Gastrocnemius medialis (tissue), 4 donors: ENCODE measurements at places on chromosomes 16 and 17. TPM values are rescaled to one million over a fixed set of nuclear protein-coding genes. Genes with fewer than 3 reads are reported as not detected.
A peak's percentile ranks its signal among the peaks of the same experiment; 100 is the strongest.

Gene SMIM22
- total RNA-seq = not detected

DNA sequence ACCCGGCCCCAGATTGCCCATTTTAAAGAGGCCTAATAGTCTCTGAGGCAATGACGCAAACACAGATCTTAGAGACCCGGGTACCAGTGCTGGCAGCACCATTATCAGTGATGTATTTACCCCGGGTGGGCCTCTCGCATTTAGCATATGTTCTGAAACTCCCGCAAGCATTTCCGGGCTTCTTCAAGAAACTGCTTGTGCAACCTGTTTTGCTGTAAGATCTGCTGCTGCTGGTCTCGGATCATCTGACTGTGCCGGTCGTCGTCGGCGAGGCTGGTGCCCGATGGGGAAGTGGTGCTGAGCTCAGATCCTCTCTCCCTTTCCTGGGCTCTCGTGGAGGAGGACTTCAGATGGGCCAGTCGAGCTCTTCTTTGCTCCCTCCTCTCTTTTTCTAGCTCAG is 12.5 kb downstream of the CEP295NL start:
- peak; percentile 54 for DNase-seq

DNA sequence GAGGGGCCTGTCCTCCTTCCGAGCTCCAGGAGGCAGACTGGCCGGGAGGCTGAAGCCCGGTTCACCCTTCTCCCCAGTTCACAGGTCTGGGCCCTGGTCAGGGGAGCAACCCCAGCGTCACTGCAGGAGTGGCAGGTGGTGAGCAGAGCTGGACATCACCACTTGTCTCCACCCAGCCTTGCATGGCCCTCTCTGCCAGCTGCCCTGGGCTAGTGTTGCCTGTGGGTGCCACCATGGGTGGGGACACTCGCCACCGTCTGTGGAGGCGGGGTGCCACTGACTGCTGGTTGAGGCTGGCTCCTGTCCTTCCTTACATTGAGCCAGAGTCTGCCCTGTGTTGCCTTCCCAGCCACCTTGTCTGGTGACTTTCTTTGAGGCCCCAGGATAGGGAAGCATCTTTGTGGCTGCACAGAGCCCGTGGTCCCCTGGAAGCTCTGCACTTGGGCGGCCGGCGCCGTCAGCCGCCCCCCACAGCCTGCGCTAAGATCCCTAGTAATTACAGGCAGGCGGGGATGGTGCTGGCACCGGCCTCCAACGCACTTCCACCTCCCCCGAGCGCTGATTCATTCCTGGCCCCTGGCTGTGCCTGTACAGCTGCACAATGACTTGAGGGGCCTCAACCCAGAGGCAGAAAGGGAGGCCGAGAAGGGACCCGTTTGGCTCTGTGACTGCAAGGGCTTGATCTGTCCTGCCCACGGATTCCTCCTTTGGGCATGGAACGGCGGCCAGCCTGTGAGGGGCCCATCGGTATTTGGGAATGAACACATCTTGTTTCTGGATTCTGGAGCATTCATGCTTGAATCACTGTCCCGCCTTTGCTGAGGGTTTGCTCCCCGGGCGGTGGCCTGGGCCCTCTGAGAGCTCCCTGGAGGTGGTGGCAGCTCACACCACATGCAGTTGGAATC is 5.2 kb downstream of the BAIAP2 start:
- DNase-seq = no peak

DNA sequence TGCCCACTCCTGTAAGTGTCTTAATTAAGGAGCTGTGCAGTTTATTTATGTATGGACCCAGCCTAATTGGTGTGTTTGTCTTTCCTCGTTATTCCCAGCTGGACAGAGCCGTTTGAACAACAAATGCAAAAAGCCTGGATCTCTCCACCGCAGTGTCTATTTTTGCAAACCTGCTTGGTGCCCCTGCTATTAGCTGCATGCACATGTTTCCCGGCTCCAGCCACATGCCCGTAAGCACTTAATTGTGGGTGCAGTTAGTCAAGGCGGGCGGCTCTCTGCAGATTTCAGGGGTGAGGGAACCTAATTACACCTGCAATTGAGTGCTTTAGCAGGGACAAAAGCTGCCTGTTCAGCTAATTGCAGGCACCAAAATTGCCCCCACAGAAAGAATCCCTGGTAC is 74.0 kb upstream of the GSE1 start:
- no peak for DNase-seq

DNA sequence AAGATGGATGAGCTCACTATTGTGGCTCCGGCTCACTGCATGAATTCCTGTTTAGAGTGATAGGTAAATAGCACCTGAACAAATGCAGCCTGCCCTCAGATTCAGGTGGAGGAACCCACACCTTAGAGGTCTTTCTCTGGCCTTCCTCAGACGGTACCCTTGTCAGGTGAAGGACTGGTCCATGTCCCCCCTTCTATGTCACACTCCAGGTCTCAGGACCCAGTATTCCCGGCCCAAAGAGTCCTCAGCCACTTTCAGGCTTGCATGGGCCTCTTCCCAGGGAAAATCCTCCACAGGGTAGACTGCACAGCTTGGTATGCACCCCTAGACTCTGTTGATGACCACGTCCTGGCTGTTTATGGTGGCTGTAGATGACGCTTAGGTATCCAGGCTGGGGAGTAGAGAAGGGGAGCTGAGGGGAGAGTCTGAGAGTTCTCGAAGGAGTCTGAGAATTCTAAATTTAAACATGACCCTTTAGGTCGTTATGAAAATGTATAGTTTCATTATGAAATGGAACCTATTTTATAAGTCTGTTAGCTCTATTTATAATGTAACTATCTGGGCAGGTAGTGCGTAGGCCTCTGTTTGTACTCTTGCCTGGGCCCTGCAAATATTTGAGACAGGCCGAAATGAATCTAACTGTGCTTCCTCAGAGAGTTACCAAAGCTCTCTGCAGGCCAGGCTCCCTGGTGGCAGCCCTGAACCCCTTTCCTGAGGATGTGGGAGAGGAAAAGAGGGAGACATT is 32.5 kb upstream of the CCR7 start:
- no peak for DNase-seq

- peak; percentile 92 for DNase-seq
These were observed 21.4 kb downstream of the DEXI start for GRCh38 chr16:10920726-10921427.

GRCh38 chr17:14919631-14920213 is 345.4 kb downstream of the PMP22 start:
- no peak for DNase-seq

GRCh38 chr17:10879190-10879836 is 41.4 kb upstream of the PIRT start:
- no peak for DNase-seq
